Retina (tissue), 1 donor: ENCODE measurements at places on chromosomes 6 and 20.
A peak's percentile ranks its signal among the peaks of the same experiment; 100 is the strongest.

GRCh38 chr6:121008553-121008952 lies 325.7 kb downstream of the TBC1D32 start:
- no peak for DNase-seq

DNA sequence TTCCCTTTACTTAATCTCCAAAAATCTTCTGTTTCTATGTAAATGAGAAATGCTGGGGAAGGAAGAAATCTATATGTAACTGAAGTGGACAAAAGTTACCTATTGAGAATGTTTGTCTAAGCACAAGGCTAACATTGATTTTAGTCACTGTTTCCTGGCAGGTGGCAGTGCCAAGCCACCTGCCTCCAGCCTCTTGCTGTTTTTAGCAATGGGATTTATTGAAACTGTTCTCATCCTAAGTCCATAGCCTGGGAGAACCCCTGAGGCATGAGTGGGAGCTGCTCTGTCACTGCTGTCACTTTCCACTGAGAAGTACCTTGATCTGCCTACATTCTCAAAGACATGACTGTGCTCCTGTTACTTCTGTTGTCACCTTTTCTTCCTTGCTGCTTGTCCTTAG lies 14.7 kb downstream of the ENPP3 start:
- no peak for DNase-seq

- no peak for DNase-seq
These were observed 32.4 kb upstream of the HINT3 start for GRCh38 chr6:125924169-125924568.

GRCh38 chr20:35674921-35675320 lies 10.2 kb upstream of the CPNE1 start:
- DNase-seq: no peak

DNA sequence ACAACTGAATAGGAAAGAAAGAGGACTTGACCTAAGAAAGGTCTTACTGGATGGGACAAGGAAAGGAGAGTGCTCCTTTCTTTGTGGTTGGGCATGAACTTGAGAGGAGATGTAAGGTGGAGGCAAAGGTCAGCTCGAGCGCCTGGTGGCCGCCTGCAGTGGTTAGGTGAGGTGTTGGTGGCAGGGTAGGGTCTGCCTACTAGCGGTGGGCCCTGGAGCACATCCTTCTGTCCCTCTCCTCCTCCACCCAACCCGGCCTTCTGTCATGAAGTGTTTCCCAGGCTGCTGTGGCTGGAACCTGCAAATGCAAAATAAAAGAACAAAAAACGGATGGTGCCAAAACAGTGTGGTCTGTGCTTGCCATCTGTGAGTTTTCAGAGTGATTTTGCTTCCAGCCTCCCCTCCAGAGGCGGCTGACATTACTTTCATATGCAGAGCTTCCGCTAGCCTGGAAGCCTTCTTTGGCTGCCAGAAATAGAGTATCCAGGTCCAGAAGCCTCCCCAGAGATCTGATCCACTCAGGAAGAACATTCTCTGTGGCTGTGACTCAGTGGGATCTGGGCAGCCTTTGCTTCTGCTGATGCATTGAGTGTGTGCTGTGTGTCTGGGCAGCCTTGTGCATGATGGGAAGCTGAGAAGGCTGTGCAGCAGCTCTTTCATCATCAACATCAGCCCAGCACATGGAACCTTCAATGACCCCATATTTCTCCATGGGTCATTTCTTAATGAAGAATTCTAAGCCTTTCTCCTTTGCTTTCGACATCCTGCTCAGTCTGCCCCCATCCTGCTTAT lies 79.8 kb upstream of the FAM184A start:
- DNase-seq: no peak

- DNase-seq: no peak
These were observed 87.5 kb downstream of the FOXO3 start for GRCh38 chr6:108648191-108648590.

DNA sequence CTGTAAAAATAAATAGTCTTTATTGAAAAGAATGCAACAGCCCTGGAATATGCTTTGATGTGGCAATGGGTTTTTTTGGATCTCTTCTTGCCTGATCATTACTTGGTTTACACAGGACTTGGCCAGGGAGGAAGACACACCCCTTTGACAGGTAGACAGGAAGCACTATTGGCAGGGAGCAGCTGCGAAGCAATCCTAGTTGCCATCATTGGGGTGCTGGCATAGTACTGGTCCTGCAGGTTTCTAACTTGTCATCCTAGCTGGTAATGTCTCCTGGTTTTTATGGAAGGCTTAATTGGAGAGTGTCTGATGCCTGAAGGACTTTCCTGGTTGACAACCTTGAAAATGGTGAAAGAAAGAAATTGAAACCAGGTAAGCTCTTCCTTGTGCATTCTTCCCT lies 71.2 kb upstream of the CCN6 start:
- no peak for DNase-seq

GRCh38 chr6:70299456-70299855 lies 3.4 kb downstream of the COL9A1 start:
- DNase-seq: no peak

DNA sequence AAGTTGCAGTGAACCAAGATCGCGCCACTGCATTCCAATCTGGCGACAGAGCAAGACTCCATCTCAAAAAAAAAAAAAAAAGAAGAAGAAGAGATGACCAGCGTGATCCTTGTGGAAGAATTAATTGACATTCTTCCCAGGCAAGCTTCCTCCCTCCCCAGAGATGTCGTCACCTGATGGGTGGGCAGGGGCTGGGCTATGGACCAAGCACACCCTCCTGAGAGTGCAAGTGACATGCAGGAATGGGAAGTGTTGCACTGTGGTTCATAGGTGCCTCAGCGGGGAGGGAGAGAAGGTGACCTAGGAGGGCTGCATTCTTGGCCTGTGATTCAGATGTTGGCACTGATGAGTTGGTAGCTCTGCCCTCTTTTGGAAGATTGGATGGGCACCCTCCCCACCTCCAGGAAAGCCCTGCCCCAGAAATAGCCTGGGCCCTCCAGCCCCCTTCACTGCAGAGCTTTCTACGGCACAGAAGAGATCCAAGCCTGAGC lies 37.8 kb downstream of the TAF8 start:
- DNase-seq: no peak

DNA sequence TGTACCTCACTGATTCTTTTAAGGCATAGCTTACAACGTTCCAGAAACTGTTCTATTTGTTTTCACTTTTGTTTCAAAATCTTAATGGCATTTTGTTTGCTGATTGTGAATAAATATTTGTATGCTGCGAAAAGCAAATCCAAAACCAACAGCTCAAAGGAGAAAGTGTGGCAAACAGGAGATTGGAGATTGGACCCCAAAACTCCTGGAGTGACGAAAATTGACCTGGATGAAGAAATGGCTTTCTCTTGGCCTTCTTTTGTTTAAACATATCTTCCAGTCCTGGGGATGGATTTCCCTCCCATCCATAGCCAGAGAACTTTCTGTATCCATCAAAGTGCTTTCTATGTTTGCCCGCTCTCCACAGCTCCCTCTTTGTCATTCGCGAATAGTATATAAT lies 2.8 kb upstream of the CTCFL start:
- DNase-seq: no peak

DNA sequence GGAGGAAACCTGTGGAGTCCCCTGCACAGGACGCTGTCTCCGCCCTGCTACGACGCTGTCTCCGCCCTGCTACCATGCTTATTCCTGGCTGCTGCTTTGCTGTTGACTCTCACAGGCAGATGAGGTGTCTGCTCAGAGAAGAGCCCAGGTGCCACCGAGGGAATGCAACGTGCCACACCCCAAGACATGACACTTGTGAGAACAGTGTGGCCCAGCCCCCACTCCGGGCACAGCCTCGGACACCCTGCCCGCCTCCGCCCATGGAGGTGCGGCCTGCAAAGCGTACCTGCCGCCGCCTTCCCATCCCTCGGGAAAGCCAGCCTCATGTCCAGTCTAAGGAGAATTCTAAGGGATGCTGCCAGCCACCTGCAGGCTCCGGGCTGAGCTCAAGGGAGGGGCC lies 15.6 kb upstream of the MRGBP start:
- DNase-seq: no peak

- no peak for DNase-seq
These were observed 230.2 kb downstream of the PRKN start for GRCh38 chr6:162497389-162497788.

GRCh38 chr20:48750941-48751635 lies 76.7 kb downstream of the PREX1 start:
- peak; percentile 91 for DNase-seq

GRCh38 chr6:97067045-97067444 lies 142.5 kb downstream of the KLHL32 start:
- DNase-seq: no peak

DNA sequence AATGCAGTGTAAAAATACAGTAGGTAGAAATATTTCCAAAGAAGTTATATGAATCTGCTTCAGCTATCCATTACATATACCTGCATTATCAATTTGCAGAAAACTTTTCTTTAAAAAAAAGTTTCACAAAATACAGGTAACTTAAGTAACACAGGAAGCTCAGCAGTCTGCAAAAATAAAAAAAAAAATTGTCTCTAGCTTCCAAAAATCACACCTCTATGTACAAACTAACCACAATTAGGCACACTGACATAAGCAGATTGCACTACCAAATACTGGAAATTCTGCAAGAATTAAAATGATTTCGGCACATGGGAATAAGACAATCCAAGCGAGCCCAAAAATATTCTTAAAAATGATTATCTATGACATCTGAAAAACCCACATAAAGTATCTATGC lies 41.2 kb downstream of the ME1 start:
- no peak for DNase-seq

GRCh38 chr6:26554447-26554696 lies 16.2 kb downstream of the HMGN4 start:
- no peak for DNase-seq

DNA sequence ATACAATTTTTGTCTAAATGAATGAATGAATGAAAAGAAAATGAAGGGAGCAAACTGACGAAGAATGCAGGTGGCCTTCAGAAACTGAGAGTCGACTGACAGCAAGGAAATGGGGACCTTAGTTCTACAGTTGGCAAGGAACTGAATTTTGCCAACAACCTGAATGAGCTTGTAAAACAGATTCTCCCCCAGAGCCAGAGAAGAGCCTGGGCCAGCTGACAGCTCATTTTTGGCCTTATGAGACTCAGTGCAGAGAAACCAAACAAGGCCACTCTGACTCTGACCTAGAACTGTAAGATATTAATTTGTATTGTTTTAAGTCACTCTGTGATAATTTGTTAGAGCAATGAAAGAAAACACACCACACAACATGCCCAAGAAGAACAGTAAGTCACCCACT lies 21.8 kb downstream of the MAN1A1 start:
- no peak for DNase-seq

DNA sequence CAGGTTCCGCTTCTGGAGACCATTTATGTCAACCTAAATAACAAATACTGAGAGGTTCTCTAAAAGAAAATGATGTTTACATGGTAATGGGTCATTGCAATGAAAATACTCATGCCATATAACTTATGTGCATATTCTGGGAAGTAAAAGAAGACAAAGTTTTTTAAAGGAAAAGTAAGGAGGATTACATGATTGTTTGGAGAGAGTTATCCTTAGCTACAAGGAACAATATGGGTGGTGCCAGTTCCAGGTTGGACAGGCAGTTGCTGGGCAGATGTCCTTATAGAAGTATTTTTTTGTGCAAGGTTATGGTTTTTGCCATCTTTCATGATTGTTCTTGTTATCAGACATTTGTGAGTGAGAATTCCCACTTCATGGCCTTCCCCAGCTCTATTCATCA lies 52.5 kb downstream of the MRAP2 start:
- DNase-seq: no peak

GRCh38 chr20:13220194-13220903 lies 725 bp upstream of the ISM1 start:
- peak; percentile 86 for DNase-seq

DNA sequence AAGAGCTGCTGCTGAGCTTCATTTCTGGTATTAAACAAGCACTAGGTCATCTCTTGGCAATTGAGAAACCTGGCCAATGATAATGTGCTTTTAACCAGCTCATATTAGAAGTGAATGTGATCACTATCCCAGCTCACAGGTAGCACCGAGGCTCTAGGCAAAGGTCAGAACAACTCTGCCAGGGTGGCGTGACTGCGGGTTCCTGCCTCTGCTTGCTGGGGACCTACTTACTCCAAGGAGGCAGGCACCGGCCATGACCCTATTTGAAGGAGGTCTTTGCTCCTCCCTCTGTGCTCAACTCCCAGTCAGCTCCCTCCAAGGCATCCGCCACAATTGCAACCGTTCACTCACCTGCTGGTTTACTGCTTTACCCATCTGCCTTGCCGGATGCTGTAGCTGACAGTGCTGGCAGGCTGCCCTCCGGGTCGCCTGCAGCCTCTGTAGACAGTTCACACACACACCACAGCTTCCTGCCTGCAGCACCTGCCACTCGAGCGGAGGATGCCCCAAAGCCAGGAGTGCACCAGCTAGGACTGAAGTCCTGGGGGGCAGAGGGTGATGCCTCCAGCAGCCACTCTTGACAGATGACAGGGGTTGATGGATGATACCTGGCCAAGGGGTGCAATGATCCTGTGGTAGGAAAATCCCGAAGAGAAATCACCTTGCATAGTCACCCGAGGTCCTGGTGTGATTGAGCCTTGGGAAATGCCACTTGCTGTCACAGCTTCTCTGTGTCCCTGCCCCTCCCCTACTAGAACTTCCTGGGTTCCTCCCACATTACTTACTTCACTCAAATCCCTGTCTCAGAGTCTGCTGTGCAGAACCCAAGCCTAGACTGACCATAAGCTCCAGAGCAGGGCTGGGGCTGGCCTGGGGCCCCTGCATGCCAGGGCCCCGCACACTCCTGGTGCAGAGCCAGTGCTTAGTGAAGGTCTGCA lies 8.8 kb upstream of the VSX1 start:
- no peak for DNase-seq

DNA sequence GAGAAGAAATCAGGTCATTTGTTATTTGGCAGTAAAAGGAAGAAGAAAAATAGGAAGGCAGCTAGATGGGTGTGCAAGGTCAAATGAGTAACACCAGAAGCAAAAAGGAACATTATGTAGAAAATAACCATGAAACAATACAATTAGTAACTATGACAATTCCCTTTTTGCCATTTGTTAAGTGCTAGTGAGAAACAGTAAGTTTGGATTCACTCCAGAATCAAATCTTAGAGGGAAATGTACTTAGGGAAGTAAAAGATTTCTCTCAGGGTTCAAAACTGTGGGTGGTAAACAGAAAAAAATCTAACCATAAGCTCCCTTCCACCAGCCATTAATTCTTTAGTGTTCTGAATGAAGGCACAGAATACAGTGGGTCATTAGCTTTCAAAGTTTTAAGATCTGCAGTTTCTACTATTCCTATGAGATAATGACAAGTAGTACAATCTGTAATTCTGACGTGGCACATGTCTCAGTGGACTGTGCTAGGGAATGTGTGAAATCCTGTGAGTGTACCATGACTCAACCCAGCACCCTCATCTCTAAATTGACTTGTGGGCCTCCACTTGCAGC lies 17.1 kb downstream of the REPS1 start:
- DNase-seq: no peak

GRCh38 chr6:163293286-163293685 lies 121.2 kb upstream of the QKI start:
- no peak for DNase-seq

DNA sequence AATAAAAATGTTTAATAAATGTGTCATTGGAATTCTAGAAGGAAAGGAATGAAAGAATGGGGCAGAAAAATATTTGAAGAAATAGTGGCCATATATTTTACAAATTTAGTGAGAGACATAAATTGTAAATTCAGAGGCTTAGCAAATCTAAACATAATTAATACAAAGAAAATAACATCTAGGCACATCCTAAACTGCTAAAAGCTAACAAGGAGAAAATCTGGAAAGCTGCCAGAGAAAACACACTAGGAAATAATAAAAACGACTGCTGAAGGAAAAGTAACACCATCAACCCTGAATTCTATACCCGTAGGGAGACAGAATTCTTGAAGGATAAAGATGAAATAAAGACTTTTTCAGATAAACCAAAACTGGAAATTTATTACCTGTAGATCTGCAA lies 23.8 kb downstream of the CYB5R4 start:
- DNase-seq: no peak

GRCh38 chr20:57451795-57452661 lies 60.8 kb downstream of the RBM38 start:
- DNase-seq: no peak
